Activated CD4-positive, alpha-beta memory T cell treated with anti-CD3 and anti-CD28 coated beads, Interleukin-2, amount 10 ng/mL, durations not matched to agents 7 days and 5 days (primary cell): ENCODE measurements at places on chromosomes 5 and 9.

DNA sequence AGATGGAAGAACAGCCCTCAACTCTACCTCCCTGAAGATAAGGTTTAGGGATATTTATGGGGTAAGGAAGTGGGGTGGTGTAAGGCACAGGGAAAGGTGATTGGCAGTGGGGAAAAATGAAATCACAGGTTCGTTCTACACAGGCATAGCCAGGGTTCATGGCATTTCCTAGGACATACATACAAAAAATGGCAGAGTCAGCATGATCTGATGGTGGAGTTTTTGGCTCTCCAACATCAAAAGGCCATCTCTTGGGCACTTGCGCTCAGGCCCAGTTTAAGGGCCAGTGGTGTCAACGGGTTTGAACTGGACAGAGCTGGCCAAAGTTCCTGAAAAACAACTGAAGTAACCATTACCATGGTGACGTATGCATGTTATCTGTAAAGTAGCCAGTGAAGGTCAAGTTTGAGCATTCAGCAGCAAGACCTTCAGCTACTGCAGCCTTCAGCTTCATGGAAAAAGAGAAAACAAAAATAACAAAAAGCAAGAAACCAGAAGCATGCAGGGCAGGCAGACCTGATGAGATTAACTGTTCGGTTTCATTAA is 92.8 kb downstream of the SMARCA2 start:
- H3K27me3 ChIP-seq = no peaks in the 10 kb centered on the region
- H3K36me3 ChIP-seq = peaks cover 76% of the 10 kb centered on the region
- no peak for DNase-seq
- no peak overlapping the region for H3K27ac ChIP-seq
- peaks cover 11% of the 10 kb centered on the region for H3K4me1 ChIP-seq
- no peak overlapping the region for H3K4me3 ChIP-seq

DNA sequence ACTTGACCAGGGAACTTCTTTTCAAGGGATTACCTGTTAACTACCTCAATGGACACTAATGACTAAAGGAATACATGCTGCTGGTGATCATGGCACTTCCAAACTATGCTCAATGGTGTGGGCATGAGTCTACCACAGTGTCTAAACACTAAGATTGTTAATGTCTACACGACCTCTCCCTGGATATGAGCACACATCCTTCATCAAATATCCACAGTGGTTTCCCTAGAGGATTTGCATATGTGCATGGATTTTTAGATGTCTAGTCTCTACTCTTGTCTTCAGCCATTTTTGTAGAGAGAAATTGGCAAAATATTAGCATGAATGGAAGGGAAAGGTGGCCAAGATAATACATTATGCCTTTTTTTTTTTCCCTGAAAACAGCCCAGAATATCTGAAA is 113.3 kb upstream of the CCDC152 start:
- H3K4me1 ChIP-seq = no peaks in the 10 kb centered on the region
- no peak overlapping the region for H3K4me3 ChIP-seq
- peaks cover 10% of the 10 kb centered on the region for H3K27me3 ChIP-seq
- DNase-seq = no peak
- H3K36me3 ChIP-seq = no peaks in the 10 kb centered on the region
- H3K27ac ChIP-seq = no peak overlapping the region

DNA sequence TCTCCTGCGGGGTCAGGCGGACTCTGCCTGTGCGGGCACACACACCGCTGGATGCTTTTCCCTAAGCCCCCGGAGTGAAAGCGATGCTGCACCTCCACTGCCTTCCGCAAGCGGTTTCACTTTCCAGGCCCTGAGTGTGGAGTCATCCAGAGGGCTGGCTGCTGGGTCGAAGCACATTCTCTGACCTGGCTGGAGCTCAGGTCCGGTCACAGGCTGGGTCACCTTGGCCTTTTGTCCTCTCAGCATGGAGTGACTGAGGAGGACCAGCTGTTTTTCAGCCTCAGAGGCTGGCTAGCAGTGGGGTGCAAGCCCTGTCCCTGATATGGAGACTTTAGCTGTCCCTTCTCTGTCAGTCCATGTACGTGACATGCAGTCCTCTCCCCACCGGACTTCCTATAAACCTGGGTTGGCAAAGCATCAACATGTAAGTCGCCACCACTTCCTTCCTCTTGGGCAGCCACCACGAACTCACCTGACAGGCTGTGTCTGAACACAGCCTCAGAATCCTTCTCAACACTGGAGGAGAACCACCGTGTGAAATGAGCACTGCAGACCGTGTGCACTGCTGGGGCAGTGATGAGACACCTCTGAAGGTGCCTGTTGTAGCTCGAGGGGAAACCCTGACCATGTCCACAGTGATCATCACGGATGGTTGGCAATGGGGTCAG is 51.3 kb downstream of the GADD45G start:
- DNase-seq = peak; percentile 75
- H3K27me3 ChIP-seq = peaks cover 32% of the 10 kb centered on the region
- H3K36me3 ChIP-seq = no peaks in the 10 kb centered on the region
- peak overlapping the region; percentile 53 for H3K27ac ChIP-seq
- peaks cover 40% of the 10 kb centered on the region for H3K4me1 ChIP-seq

DNA sequence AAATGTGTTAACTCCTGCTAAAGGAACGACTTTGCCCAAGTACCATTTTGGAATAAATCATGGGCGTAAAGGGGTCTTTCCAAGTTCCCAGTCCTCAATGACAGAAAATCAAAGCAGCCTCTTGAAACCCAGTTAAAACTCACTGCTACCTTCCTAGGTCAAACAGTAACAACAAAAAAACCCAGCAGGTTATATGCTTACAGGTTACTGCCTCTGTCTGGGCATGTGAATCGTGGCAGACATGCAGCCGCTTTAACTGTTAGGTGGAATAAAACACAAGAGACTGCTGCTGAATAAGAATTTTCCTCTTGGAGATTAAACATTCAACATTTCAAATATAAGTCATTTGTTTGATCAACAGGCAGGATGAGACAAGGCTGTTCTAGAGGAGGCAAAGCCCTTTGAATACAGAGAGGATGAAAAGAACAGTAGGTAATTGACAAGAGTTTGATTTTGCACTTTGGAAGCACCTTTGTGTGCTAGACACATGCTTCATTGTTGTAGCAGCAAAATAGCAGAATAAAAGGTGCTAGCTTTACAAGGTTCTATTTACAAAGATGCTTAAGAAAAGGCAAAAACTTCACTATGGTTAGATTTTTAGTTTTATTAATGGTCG is 319.4 kb downstream of the NDUFS4 start:
- no peak for DNase-seq
- H3K27ac ChIP-seq = no peak overlapping the region
- H3K4me3 ChIP-seq = no peak overlapping the region

GRCh38 chr9:75889977-75890471 is 449 bp upstream of the PCSK5 start:
- peaks cover 23% of the 10 kb centered on the region for H3K4me1 ChIP-seq
- H3K36me3 ChIP-seq = no peaks in the 10 kb centered on the region
- peaks cover 45% of the 10 kb centered on the region for H3K27me3 ChIP-seq
- no peak overlapping the region for H3K27ac ChIP-seq
- peak overlapping the region; percentile 79 for H3K4me3 ChIP-seq

GRCh38 chr9:29393064-29393463 is 1819.8 kb upstream of the C9orf72 start:
- no peaks in the 10 kb centered on the region for H3K4me1 ChIP-seq
- no peaks in the 10 kb centered on the region for H3K27me3 ChIP-seq
- DNase-seq = no peak
- H3K27ac ChIP-seq = no peak overlapping the region
